MM.1S (cell line): ENCODE measurements at places on chromosomes 1 and 21.

- no peaks in the 10 kb centered on the region for H3K36me3 ChIP-seq
- no peaks in the 10 kb centered on the region for H3K4me1 ChIP-seq
- H3K4me3 ChIP-seq = no peak overlapping the region
- H3K27ac ChIP-seq = no peak overlapping the region
- peaks cover 51% of the 10 kb centered on the region for H3K27me3 ChIP-seq
- DNase-seq = no peak
Observed at GRCh38 chr1:2970311-2971071, 50.8 kb upstream of the ACTRT2 start.

GRCh38 chr1:228004856-228005462 lies 1.8 kb upstream of the WNT3A start:
- H3K27me3 ChIP-seq = peaks cover 49% of the 10 kb centered on the region
- no peaks in the 10 kb centered on the region for H3K4me1 ChIP-seq
- DNase-seq = no peak
- no peak overlapping the region for H3K27ac ChIP-seq

- H3K27me3 ChIP-seq = no peaks in the 10 kb centered on the region
- H3K27ac ChIP-seq = no peak overlapping the region
- H3K4me1 ChIP-seq = no peaks in the 10 kb centered on the region
Observed at GRCh38 chr1:221575605-221576004, 166.3 kb downstream of the DUSP10 start.

DNA sequence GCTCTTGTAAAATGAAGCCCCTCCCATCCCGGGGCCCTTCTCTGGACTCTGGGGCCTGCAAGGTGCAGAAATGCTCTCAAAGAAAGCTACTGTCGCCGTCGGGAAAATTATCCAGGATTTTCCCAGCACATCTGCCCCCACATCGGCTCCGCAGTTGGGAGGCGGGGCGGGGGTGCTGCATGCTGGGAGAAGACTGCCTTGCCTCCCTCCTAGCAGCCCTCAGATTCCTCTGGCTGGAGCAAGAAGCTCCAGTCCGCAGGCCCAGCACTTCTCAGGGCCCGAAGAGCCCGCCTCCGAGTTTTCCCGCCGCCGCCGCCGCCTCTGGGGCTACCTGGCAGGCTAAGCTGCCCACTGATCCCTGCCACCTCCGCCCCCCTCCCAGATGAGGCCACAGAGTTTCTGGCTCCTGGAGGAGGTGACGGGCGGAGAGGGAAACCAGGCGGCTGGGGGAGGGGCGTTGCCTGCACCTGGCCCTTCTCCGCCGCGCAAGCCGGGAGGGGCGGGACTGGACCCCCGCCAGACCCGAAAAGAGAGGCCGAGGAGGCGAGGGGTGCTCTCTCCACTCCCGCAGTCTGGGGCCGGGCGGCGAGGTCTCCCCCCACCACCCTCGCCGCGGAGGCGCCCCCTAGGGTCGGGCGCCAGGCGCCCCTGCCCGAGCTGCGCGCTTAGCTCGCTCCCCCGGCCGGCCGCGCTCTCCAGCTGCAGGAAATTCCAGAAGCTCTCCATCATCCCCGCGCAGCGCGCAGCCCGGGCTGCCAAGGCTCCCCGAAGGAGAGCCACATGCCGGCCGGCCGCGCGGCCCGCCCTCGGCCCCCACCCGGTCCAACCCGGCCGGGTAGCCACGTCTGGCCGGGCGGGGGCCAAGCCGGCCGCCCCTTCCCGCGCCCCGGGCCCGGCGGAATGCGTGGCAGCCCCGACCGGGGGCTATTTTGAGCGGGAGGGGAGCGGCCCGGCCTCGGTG lies 28.8 kb downstream of the AHDC1 start:
- no peaks in the 10 kb centered on the region for H3K36me3 ChIP-seq
- no peak overlapping the region for H3K27ac ChIP-seq
- H3K4me1 ChIP-seq = peaks cover 6% of the 10 kb centered on the region; the same call in 1 of the 2 replicates

- no peaks in the 10 kb centered on the region for H3K27me3 ChIP-seq
- DNase-seq = no peak
- H3K36me3 ChIP-seq = no peaks in the 10 kb centered on the region
- no peak overlapping the region for H3K27ac ChIP-seq
- H3K4me3 ChIP-seq = no peak overlapping the region
- no peaks in the 10 kb centered on the region for H3K4me1 ChIP-seq
Observed at GRCh38 chr1:242723044-242723716, 198.7 kb upstream of the PLD5 start.

GRCh38 chr1:157245823-157246222 lies 107.6 kb upstream of the ETV3 start:
- peaks cover 11% of the 10 kb centered on the region for H3K4me1 ChIP-seq
- no peak overlapping the region for H3K27ac ChIP-seq
- no peak overlapping the region for H3K4me3 ChIP-seq
- H3K27me3 ChIP-seq = no peaks in the 10 kb centered on the region
- H3K36me3 ChIP-seq = no peaks in the 10 kb centered on the region

DNA sequence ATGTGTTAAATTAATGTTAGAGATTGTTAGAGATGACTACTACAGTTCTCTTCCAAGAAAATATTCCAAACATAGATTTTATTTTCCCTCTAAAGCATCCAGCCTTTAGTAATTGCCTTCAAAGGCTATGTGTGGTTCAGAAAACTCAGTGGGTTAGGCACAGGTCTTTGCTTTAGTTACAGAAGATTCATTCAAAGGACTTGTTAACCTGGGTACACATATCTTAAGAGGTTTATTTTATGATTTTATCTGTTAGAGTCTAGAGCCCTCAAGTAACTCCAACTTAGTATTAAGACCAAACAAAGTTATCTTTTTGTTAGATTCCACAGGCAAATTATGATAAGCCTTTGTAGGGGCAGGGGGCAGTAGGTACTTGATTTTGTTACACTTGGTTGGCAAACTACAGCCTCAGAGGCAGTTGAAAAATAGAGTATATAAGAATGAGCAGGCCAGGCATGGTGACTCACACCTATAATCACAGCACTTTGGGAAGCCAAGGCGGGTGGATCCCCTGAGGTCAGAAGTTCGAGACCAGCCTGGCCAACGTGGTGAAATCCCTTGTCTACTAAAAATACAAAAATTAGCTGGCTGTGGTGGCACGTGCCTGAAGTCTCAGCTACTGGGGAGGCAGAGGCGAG lies 37.9 kb downstream of the CXADR start:
- H3K27ac ChIP-seq = no peak overlapping the region
- no peak overlapping the region for H3K4me3 ChIP-seq
- H3K36me3 ChIP-seq = no peaks in the 10 kb centered on the region
- DNase-seq = no peak

- H3K4me3 ChIP-seq = no peak overlapping the region; the same call in 1 of the 2 replicates
- peaks cover 7% of the 10 kb centered on the region; the same call in 1 of the 2 replicates for H3K4me1 ChIP-seq
- no peaks in the 10 kb centered on the region for H3K36me3 ChIP-seq
- no peak for DNase-seq
- peaks cover 43% of the 10 kb centered on the region for H3K27me3 ChIP-seq
- H3K27ac ChIP-seq = no peak overlapping the region
Observed at GRCh38 chr1:6471086-6471969, 5.4 kb upstream of the TNFRSF25 start.

GRCh38 chr1:207129053-207129452 lies 25.0 kb downstream of the C4BPA start:
- H3K27ac ChIP-seq = no peak overlapping the region
- no peaks in the 10 kb centered on the region for H3K27me3 ChIP-seq
- no peak overlapping the region for H3K4me3 ChIP-seq
- H3K36me3 ChIP-seq = no peaks in the 10 kb centered on the region
- no peaks in the 10 kb centered on the region for H3K4me1 ChIP-seq
- no peak for DNase-seq

DNA sequence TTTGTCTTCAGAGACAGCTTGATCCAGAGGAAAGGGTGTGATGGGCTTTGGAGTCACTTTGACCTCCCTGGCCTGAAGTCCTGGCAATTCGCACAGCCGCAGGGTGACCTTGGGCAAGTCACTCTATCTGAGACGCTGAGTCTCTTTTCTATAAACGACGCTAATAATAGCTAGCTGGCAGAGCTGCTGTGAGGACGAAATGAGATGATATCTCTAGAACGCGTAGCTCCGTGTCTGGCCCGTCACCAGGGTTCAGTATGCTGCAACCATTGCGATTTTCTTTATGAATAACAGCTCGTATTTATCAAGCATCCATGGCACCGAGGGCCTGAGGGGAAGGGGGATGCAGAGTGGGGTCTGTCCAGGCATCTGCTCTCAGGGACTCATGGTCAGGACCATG lies 58.7 kb downstream of the IGSF21 start:
- no peak overlapping the region for H3K4me3 ChIP-seq
- DNase-seq = no peak
- no peaks in the 10 kb centered on the region for H3K4me1 ChIP-seq
- no peak overlapping the region for H3K27ac ChIP-seq
- peaks cover 94% of the 10 kb centered on the region for H3K27me3 ChIP-seq

DNA sequence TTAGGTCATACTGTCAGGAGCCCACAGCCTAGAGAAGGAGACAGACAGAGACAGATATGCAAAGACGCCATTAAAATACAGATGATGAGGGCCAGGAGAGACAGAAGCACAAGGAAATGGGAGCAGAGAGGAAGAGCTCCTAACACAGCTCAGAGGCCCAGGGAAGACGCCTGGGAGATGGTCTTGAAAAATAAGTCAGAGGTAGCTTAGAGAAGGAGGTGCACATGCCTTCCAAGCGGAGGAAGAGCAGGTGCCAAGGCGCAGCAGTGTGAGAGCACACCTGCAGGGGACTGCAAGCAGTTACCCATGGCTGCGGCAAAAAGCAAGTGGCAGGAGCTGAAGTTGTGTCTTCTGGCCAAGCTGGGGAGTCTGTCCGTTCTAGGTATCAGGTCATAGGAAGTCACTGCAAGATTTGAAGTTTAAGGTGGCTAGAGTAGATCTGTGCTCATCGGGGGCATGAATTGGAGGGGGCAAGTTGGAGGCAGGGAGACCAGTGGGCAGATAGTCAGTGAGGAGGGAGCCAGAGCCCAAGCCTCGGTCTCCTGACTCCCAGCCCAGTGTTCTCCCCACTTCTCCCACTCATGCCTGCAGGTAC lies 1.3 kb upstream of the TRABD2B start:
- H3K36me3 ChIP-seq = no peaks in the 10 kb centered on the region
- H3K27me3 ChIP-seq = peaks cover 8% of the 10 kb centered on the region

DNA sequence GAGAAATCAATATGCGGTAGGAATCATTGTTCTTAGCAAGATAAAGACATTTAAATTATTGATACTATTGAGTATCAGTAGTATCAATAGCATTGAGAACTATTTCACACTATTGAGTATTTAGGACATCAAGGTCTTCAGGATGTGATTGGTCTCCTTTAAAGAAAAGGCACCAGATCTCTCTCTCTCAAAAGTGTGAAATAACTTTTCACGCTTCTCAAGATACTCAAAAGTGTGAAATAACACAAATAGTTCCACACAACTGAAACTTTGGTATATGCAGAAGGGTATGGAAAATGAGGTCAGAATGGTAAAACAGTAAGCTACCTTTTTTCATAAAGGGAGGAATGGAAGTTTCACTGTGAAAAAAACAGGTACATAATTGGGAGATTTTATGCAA lies 6.7 kb upstream of the PYHIN1 start:
- no peak for DNase-seq
- no peaks in the 10 kb centered on the region for H3K27me3 ChIP-seq
- H3K4me1 ChIP-seq = no peaks in the 10 kb centered on the region
- no peak overlapping the region for H3K4me3 ChIP-seq
- no peak overlapping the region for H3K27ac ChIP-seq
